ENCODE measurements at places on chromosomes 3 and 15. TPM values are rescaled to one million over a fixed set of nuclear protein-coding genes. Genes with fewer than 3 reads are reported as not detected.

OR5K2 gene
- not detected for total RNA-seq

TM4SF4 gene
- not detected for total RNA-seq

NAALADL2 gene
- not detected for total RNA-seq

CNTN6 gene
- total RNA-seq, result not detected

MELTF gene
- total RNA-seq, result 1.2 TPM

ACTRT3 gene
- total RNA-seq, result not detected

TRH gene
- not detected for total RNA-seq

VEPH1 gene
- total RNA-seq, result not detected

CYP1A2 gene
- total RNA-seq, result not detected

CPN2 gene
- not detected for total RNA-seq

FBN1 gene
- 0.20 TPM for total RNA-seq

XYLB gene
- total RNA-seq, result 0.47 TPM

KLF15 gene
- total RNA-seq, result 0.67 TPM

SENP7 gene
- total RNA-seq, result 69.7 TPM

SEMA3F gene
- total RNA-seq, result not detected

SMCO1 gene
- total RNA-seq, result not detected

SAMD7 gene
- total RNA-seq, result not detected

SOX14 gene
- not detected for total RNA-seq

GATA2 gene
- not detected for total RNA-seq

MKRN3 gene
- total RNA-seq, result 9.9 TPM

PPP1R2 gene
- total RNA-seq, result 137 TPM

FBXO40 gene
- total RNA-seq, result not detected

RNU5B-1 gene
- 24.0 TPM for total RNA-seq

CLDN16 gene
- not detected for total RNA-seq

C3orf22 gene
- not detected for total RNA-seq

PRR20G gene
- total RNA-seq, result not detected

LTF gene
- total RNA-seq, result not detected

NR2E3 gene
- not detected for total RNA-seq

MAP6D1 gene
- 1.0 TPM for total RNA-seq

LIPC gene
- 0.41 TPM for total RNA-seq

ZBED2 gene
- total RNA-seq, result 0.19 TPM

NLGN1 gene
- total RNA-seq, result not detected

ARGFX gene
- total RNA-seq, result not detected

ZPLD1 gene
- total RNA-seq, result not detected

SYNPR gene
- not detected for total RNA-seq

GOLGA8G gene
- not detected for total RNA-seq

SLC9C1 gene
- not detected for total RNA-seq

ULK4 gene
- 29.1 TPM for total RNA-seq

BUB1B gene
- 0.55 TPM for total RNA-seq

IQCF5 gene
- not detected for total RNA-seq

All from CD4-positive, alpha-beta memory T cell (primary cell).